ENCODE measurements at places on chromosomes 4 and X. TPM values are rescaled to one million over a fixed set of nuclear protein-coding genes. Genes with fewer than 3 reads are reported as not detected.
A peak's percentile ranks its signal among the peaks of the same experiment; 100 is the strongest.

Gene FGFBP2
- total RNA-seq = 129 TPM

Gene ERVMER34-1
- 0.27 TPM for total RNA-seq

Gene RHOH
- total RNA-seq = 2.5 TPM

Gene PNMA5
- not detected for total RNA-seq

Gene PRAF2
- 29.6 TPM for total RNA-seq

Gene TGIF2LX
- not detected for total RNA-seq

Gene RAB39B
- 0.58 TPM for total RNA-seq

Gene ZNF275
- 11.4 TPM for total RNA-seq

DNA sequence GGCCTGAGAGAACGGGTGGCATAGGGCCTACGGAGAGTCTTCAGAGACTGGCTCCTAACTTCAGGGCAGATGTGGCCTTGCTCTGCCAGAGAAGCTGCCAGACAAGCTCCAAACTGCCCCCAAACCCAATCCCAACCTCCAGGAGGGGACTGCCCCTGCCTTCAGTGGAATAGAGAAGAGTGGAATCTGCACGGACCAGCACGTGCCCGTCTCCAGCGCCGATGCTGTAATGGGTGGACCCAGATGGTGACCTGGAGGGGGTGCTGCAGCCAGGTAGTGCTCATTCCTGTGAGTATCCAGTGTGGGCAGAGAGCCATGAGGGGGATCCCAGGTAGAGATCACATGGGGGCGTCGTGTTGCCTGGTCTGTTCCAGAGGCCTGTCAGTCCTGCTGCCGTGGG, 73.2 kb upstream of the NKX1-1 start:
- DNase-seq = peak; percentile 26

DNA sequence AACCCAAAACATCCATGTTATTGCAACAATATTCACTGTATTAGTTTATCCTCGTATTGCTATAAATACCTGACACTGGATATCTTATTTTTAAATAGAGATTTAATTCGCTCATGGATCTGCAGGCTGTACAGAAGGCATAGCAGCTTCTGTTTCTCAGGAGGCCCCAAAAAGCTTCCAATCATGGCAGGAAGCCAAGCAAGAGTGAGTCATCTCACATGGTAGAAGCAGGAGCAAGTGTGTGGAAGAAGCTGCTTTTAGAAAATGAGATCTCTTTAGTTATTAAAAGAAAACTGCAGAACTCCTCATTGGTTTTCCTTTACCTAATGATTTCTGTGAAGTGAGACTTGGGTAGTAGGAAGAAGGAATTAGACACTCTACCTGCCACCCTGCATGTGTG, 16.4 kb downstream of the ZNF732 start:
- DNase-seq = no peak

DNA sequence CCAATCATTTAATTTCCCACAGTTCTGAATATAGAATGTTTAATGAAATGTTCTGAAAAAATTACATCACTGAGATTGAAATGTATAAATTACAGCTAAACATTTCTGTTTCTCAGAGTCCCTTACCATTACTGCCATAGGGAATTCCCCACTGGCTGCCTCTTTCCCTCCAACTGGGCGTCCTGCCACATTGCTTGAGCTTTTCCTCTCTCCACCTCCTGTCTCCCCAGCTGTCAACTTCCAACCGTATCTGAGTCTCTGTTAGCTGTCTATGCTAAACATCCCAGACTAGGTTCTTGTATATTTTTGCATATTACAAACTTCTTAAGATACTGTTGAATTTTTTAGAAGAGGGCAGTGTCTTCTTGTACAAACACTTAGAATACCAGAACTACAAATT, 407.3 kb upstream of the SLIT2 start:
- no peak for DNase-seq

DNA sequence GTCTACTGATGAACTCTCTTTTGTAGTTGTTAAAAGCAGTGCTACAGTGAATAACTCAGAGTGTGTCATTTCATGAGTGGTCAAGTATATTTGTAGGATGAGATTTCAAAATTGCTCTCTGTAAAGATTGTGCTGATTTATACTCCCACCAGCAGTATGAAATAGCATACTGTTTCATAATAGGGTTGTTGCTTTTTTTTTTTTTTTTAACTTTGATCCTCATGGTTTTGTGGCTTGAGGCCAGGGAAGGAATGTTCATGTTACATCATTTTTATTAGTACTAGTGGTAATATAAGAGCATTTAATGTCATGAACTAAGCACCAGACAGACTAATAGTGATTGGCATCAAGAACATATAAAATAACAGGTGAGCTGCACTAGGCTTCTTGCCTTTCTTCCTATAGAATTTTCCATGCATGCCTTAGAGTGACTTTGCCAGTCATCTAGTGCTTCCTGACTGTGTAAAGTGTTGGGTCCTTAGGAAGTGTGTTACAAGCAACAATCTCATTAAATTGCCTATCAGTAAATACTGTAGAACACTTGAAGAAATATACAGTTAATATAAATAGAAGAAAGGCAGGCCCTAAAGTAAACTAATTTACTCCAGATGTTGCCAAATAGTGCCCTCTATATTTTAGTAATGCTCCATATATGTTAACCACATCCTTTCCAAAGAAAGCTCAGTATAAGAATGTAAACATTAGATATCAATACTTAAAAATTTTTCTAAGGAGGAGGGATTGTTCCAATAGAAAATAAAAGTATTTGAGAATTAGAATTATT, 38.6 kb upstream of the MSMO1 start:
- no peak for DNase-seq

DNA sequence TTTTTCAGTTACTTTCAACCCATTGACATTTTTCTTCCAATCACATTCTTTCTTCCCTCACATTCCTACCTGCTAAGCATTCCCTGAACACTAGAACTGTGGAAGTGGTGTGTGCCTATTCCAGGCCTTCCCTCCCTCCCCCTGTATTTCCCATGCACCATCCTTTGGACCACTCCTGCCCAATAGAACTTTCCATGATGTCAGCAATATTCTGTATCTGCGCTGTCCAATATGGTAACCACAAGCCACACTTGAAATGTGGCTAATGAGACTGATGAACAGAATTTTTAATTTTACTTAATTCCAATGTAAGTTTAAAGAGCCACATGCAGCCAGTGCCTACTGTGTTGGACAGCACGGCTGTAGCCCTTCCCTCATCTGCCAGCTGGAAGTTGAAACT, 57.5 kb downstream of the DCTD start:
- no peak for DNase-seq

DNA sequence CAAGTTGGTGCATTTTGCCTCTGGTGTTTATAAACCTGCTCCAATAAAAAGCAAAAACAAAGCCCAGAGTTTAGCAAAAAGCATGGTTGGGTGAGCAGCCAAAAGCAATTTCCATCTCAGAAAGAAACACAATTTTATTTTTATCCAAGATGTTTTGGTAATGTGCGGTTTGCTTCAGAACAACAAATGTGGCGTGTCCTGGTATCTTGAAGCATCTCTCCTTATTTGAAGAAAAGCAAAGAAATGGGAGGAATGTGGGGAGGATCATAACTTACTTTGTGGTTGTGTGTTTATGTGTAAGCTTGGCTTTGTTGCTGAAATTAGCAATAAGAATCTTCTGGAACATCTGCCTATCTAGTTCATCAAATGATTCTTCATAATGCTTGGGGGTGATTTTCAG, 88.3 kb upstream of the DDX3X start:
- no peak for DNase-seq

DNA sequence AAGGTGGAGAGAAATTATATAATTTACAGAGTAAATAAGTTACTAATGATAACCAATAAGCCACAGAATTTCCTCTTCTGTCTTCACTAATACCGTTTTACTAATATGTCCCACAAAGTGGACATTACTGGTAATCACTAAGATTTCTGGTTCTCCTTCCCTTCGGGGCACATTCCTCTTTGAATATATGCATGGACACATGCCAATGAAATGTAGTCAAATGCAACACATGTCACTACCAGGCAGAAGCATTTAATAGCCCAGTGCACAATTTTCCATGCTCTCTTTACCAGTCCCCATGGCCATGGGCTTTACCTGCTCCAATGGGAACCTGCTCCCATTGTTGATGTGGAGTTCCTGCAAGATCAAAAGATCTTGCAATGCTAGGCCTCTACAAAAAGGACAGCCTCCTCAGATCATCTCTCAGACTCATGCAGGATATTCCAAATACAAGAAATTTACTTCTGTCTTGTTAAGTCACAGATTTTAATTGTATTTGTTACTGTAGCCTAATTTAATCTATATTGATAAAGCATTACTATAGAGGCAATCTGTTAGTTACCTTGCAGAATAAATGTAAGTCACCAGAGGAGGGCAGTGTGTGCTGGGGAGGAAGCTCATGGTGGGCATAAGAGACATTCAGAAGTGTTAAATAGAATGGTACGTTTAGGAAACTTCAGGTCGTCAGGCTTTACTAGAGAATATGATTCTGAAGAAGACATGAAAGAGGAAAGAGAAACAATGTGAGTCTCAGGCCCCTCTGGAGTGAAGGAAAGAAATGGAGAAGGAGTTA, 37.1 kb upstream of the INPP4B start:
- DNase-seq = no peak

DNA sequence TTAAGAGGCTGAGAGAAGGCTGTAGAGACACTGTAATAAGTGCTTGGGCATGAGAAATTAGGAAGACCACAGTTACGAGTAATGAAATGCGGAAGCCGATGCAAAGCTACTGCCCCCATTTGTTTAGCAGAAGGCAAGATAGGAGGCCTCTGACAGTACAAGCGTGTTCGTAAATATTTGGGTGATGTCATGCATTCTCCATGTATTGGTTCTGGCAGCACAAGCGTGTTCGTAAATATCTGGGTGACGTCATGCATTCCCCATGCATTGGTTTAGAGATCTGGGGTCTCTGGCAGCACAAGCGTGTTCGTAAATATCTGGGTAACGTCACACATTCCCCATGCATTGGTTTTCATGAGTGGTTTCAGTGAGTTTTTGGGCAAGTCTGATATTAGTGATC, 661.5 kb upstream of the FRG1 start:
- DNase-seq = no peak

- no peak for DNase-seq
Measured at GRCh38 chr4:80259817-80260216, 6.6 kb upstream of the FGF5 start.

DNA sequence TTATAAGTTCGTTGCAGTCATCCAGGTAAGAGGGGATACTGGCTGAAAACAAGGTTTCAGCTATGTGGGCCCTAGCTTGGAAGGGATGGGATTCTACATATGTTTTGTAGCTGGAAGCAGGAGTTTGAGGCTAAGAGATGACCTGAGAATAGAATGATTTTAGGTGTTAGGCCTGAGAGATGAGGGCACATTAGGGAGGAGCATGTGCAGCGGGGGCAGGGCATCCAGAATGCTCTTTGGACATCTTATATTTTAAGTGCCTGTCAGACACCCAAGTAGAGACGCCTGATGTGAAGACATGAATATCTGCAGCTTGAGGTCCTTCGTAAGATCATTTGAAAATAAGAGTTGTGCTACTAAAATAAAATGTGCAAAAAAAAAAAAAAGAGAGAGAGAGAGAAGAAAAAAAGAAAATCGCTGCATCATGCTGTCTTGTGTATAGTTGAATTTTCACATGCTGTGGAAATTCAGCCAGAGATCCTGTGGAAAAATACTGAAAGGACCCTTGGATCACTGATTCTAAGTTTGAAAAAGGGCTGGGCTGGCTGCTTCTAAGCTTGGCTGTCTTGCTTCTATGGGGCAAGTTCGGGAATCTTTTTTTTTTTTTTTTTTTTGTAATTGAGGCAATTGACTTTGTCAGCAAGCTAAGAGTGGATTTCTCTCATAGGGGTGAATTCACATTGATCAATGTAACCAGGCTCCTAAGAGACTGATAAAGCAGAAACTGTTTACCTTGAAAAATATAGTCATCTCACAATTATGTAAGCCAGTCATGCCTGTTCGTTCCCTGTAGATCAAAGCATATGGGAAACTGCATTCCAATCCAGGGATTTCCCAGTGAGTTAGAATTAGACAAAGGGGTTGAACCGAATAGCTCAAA, 341.0 kb upstream of the GATB start:
- no peak for DNase-seq

GRCh38 chr4:182913036-182913435, 4.2 kb downstream of the DCTD start:
- DNase-seq = no peak

DNA sequence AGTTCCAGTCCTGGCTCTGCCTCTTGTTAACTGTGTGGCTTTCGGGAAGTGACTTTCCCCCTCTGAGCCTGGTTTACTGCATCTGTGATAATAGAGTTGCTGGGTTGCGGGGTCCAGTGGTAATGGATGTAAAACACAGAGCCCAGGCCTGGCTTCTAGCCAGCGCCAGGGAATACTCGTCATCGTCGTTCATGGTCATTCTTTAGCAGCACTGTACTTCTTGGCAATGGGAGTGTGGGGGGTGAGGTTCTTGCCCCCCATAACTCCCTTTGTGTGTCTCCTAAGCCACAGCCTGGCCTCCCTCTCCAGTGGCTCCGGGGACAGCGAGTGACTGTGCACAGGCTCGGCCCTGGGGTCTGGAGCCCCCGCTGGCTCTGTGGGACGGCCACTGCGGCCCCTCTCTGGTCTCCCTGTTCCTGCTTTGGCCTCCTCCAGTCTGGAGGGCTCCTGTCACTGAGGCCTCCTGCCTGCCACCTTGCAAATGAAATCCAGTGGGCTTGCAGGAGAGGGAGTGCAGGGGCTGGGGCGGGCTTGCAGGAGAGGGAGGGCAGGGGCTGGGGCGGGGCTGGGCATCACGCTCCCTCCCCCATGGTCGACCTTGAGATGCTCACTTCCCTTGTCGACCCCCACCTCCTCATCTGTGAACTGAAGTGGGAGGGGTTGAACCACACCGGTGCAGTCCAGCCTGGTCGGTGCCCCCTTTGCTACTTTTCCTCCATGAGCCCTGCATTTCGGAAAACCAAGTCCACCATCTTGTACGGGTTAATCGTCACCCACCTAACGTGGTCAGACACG, 13.2 kb downstream of the PSAPL1 start:
- peak; percentile 35 for DNase-seq

GRCh38 chr4:113636877-113637276, 124.7 kb downstream of the CAMK2D start:
- DNase-seq = no peak

- DNase-seq = no peak
Measured at GRCh38 chrX:65726715-65727114, 59.3 kb downstream of the MSN start.

- DNase-seq = no peak
Measured at GRCh38 chrX:70196961-70197720, 19.9 kb downstream of the DGAT2L6 start.

DNA sequence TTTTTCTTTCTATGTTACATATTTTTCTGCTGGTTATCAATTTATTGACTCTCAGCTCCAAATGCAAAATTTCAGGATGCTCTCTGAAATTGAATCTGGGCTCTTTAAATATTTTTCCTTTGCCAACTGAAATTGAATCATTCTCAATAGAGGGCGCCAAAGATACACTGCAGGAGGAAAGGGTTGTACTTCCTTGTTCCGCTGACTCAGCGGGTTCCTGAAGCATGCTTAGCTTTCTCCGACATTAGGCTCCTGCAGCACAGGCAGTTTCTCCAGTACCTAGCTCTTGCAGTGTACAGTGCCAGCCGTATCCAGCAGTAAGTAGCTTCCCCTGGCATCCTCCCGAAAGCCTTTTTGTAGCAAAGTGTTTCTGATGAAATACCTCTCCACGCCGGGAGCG, 28.8 kb upstream of the CFAP47 start:
- no peak for DNase-seq
